NCI-H82 (cell line): ENCODE measurements at places on chromosomes 2 and 18.

DNA sequence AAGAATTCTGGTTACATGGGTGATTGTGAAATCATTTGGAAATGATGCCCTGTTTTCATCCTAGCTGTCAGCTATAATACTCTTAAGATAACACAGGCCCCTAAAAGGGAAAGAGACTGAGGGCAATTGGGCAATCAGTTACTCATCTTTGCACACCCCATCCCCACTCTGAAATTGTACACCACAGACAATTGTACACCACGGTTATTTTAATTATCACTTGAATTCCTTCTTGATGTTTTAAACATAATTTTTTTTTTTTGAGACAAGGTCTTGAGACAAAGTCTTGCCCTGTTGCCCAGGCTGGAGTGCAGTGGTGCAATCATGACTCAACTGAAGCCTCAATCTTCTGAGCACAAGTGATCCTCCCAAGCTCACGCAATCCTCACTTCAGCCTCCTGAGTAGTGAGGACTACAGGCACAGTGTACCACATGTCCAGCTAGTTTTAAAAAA, 862.4 kb upstream of the ACVR2A start:
- no peak for DNase-seq

DNA sequence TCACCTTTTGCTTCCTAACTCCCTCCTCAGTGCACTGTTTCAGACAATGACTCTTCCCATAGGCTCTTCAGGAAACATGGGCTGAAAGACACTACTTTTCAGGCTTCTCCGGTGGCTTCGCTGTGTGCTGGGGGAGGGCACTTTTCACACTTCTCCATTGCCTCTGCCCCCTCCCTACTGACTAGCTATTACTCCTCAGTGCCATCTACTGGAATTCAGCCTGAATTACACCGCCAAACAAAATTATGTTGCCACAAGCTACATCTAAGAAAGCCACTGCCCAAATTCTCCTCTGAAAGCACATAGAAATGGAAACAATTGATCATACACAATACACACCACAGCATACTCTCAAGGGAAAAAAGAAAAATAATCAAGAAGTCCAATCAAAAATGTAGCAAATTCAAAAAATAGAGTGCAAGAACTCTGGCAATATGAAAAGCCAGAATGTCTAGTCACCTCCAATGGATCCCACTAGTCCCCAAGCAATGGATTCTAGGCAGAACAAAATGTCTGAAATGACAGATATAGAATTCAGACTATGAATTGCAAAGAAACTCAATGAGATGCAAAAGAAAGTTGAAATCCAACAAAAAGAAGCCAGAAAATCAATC, 1139.4 kb upstream of the GYPC start:
- DNase-seq = peak; percentile 62

DNA sequence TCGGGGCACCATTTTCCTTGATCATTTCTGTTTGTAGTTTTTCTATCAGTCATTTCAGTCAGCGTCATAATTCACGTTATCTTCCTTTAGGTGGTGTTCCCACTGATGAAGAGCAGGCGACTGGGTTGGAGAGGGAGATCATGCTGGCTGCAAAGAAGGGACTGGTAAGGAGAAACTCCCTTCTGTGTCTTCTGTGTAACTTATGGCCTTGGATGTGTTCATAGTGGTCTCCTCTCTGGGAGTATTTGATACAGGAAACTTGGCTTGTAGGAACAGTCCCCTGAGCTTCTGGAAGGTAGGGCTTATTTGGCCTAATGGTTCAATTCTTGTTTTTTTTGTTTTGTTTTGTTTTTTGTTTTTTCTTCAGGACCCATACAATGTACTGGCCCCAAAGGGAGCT, 1.1 kb downstream of the COX5B start:
- DNase-seq = no peak

- no peak for DNase-seq
These were observed 355.1 kb upstream of the MYT1L start for GRCh38 chr2:2686222-2686621.

DNA sequence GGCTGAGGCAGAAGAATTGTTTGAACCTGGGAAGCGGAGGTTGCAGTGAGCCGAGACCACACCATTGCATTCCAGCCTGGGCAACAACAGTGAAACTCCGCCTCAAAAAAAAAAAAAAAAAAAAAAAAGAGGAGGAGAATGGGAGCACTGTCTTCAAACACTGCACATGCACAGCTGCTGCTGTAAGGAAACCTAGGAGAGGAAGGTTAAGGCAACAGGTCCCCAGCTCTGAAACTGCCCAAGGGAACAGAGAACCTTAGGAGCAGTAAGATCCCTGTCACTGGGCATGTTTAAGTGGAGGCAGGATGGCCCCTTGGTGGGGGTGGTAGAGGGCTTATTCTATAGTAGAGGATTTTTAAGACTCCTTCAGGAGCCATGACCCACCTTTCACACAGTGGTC, 111.2 kb downstream of the CLIP4 start:
- no peak for DNase-seq

DNA sequence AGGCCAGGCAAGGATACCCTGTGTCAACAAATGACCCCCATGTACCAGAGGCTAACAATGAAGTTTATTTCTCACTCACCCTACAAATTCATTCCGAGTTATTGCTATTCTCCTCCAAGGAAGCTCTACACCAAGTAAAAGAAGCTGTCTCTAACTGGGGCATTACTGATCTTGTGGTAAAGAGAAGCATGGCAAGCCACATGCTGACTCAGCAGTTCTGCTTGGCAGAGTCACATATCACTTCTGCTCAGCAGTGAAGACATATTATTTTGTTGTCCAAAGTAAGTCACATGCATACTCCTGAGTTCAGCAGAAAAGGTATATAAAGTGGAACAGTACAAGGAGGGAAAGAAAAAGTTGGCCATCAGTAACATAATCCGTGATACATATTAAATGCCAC, 315.8 kb downstream of the GULP1 start:
- DNase-seq = no peak

GRCh38 chr18:24142376-24142775, 3.5 kb downstream of the CABYR start:
- DNase-seq = no peak

DNA sequence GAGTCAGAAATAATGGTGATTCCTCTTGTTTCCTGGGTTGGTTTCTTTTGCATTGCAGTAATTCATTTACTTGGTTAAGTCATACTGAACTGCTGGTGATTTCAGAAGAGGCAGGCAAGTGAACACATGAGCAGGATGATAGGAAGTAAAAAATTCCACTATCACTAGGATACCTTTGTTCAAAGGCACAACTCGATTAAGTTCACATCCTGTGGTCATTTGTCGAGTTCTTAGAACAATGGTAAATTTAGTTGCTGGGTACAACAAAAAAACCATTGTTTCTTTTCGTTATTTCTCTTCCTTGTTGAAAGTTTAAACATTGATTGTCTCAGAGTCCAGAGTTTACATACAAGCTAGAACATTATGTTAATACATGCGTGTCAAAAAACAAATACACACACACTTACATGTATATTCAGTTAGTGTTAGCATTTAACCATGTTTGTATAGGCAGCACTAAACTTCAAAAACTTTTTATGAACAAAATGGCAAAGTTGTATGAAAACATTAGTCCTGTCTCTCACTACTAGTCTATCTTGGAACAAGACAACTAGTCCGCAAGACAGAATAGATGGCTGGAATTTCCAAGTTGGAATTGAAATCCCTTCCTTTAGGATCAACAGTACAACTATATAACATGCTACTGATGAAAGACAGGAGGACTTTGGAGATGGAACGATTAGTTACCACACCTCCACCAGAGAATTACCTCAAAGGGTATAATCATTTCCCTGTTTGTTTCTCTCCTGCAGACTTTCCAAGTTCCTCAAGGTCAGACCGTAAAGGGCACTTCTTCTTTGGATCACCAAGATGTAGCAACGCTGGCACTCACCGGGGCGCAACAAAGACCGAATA, 26.2 kb downstream of the STK39 start:
- DNase-seq = no peak

- no peak for DNase-seq
These were observed 44.2 kb upstream of the LYPD6B start for GRCh38 chr2:148994341-148994740.

GRCh38 chr2:104702031-104702850, 151.7 kb upstream of the POU3F3 start:
- DNase-seq = peak; percentile 22
